ENCODE measurements at places on chromosomes 2 and 18.

DNA sequence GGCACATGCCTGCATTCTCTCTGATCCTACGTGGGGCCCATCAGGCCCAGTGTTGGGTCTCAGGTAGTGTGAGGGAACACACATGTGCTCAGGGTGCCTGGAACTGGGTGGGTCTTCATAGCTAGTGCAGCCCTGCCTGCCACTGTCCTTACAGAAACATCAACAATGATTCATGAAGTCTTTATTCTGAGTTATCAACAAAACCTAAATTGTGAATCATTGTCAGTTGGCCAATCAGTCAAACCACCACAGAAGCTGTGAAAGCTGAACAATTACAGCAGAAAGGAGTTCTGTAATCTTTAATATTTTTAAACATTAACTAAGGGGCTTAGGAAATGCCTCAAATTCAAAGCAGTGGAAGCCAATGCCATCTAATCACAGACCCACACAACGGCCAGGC, 82.8 kb upstream of the ZNF521 start:
- no peak for DNase-seq

DNA sequence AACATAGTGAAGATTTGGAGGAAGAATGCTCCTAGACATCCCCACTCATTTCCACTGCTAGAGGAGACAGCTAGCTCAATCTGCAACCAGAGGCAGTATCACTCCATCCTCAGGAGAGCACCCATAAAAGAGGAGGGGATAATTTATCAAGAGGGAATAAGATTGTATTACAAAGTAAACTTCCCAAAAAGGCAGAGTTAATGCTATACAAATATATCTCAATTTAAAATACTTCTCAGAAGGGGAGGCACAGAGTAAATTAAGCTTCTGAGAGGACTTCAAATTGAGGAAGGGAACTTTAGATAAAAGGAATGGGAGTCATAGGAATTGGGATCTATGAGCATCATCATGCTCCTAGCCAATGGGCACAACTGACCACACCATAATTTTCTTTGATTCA, 29.1 kb downstream of the EXOC6B start:
- DNase-seq, result no peak

DNA sequence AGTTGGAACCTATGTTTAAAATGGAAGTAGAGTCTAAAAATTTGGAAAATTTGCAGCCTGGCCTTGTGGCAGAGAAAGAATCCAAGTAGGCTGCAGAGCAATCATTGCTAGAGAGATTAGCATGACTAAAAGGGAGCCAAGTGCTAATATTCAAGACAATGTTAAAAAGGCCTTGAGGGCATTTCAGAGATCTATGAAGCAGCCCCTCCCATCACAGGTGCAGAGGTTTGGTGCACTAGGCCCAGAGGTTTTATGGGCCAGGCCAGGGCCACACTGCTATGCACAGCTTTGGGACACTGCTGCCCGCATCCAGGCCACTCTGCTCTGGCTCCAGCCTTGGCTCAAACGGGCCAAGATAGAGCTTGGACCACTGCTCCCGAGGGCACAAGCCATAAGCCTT, 6.7 kb upstream of the IL1A start:
- DNase-seq, result no peak

GRCh38 chr2:45178359-45178758, 169.1 kb upstream of the SIX2 start:
- DNase-seq, result no peak

DNA sequence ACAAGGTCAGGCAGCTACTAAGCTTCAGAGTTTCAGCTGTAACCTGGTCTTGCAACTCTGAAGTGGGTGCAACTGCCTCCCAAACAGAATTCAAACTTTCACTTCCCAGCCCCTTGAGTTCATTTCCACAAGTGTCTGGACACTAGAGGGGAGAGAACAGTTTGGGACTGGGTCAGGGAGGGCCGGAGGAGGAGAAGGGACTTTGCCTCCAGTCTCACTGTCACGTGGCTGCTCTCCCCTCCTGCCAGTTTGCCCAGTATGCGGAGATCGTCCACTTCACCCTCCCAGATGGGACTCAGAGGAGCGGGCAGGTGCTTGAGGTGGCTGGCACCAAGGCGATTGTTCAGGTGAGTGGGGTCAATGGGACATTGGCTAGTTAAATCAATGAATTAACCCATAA, 20.6 kb upstream of the ANKRD53 start:
- DNase-seq, result no peak

GRCh38 chr2:160411167-160411566, 82.4 kb downstream of the RBMS1 start:
- DNase-seq, result no peak
